ENCODE measurements at places on chromosomes 3 and 15.

DNA sequence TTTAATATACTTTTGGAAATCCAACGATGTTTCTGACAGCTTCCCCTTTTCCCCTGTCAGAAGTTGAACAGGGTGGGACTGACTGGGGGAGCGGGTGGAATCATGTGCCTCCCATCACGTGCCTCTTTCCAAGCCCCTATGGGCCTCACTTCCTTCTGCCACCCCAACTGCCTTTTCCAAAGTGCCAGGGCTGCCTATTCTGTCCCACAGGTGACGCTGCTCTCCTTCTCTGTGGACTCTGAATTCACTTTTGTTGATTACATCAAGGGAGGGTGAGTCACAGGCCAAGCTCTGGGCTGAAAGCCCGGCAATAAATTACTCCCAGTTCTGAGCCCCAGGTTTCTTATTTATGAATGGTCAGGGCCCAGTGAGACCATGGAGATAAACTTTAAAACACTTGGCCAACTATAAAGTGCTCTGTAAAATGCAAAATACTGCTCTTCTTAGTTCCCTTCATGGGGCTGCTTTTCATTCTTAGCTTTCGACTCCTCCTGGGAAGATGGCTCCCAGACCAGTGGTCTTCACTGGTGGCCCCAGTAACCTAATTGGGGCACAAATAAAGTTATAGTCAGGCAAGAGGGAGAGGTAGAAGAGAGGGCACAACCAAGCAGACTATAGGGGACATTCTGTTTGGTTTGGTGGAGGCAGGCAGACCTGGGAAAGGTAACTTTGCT, 12.3 kb downstream of the CPNE9 start:
- DNase-seq = peak; percentile 87

DNA sequence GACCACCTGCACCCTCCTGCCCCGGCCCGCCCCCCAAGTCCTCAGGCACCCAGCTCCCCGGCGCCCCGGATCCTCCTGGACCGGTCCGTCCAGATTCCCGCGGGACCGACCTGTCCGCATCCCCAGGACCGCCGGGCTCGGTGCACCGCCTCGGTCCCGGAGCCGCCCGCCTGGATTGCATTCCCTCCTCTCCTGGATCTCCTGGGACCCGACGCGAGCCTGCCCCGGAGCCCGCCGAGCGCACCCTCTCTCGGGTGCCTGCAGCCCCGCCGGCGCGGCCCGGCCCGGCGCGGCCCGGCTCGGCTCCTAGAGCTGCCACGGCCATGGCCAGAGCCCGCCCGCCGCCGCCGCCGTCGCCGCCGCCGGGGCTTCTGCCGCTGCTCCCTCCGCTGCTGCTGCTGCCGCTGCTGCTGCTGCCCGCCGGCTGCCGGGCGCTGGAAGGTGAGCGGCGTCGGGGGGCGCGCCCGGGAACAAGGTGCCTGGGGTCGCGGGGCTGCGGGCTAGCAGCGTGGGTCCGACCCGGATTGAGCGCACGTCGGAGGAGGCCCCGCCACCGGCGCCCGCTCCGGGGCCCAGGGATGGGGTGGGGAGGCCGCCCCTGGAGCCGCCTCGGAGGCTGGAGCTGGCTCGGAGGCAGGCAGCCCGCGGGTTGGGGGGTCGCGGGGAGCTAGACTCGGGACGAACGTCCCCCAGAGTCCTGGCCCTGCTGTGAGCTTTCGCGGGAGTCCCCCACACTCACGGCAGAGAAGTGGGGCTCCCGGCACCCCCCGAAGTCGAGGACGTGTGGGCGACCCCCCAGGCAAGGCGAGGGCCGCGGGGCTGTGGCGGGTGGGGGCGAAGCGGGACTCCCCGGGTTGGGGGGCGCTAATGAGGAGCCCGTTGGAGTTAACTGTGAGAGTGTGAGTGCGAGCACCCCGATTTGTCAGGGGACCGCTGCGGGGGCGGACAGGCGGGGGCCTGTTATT, 610 bp downstream of the EPHB3 start:
- no peak for DNase-seq

- no peak for DNase-seq
These were observed 24.3 kb downstream of the PLA2G4F start for GRCh38 chr15:42131826-42132806.

DNA sequence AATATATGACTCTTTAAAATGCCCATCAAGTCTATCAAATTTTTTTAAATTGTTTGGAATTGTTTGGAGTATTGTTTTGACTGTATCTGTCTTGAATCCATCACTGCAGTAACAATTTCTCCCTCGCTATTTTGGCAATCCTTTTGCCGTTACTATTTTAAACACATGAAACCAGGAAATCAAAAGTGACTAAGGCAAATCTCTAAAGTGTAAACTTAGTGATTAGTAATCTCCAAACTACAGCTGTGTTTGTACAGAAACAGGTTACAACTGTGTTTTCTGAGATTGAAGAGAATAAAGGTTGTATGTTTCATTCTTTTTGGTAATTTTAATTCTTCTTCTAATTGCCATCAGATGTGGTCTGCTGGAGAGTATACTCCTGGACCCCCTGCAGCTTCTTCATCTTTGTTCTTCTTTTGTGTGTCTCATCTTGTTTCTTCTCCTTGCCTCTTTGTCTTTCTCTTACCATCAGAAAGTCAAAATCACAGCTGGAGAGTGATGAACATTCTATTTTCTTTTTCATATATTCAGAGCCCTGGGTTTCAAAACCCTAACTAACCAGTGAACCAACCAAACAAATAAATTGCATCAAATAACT, 465.4 kb downstream of the RBMS3 start:
- DNase-seq = no peak

DNA sequence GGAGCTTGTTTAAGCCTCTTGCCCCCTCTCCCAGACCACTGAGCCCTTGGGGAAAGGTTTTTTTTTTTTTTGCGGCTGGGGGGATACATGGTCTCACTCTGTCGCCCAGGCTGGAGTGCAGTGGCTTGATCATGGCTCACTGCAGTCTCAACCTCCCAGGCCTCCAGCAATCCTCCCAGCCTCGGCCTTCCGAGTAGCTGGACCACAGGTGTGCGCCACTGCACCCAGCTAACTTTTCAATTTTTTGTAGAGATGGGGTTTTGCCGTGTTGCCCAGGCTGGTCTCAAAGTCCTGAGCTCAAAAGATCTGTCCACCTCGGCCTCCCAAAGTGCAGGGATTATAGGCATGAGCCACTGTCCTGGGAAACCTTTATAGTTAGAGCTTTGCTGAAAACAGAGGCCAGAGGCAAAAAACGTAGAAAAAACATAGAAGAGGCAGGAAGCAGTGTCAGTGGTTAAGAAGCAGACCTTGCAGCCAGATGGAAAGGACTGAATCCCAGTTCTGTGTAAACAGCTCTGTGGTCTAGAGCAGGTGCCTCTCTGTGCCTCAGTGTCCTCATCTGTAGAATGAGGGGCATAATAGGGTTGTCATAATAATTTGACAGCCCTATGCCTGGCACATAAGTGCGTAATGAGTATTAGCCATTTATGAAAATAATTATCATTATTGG, 33.1 kb downstream of the CMTM7 start:
- DNase-seq = no peak

DNA sequence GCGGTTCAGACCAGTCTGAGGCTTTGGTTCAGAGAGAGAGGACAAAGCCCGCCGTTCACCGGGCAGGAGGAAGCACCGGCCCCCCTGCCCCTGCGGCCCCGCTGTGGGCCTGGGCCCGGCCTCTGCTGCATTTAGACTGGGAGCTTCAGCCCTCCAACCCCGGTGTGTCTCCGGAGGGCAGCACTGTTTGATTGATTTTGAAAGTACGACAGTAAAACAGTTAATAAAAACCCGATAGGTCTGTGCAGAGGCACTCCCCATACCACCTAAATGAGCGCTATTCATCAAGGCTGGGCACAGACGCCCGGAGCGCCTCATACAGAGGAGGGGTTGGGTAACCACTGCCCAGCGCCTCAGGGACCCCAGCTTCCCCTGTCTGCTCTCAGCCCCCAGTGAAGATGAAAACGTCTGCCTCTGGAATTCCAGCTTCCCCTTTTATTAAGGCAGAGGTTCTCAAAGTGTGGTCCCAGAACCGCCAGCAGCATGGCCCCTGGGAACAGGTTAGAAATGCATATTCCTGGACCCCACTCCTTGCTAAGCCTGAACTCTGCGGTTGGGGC, 256.7 kb upstream of the TLE3 start:
- DNase-seq = no peak

GRCh38 chr3:47270526-47270925, 12.1 kb downstream of the KIF9 start:
- DNase-seq = no peak

GRCh38 chr3:10238345-10239183, 9.7 kb upstream of the TATDN2 start:
- DNase-seq = no peak

GRCh38 chr3:126657901-126658300, 3.0 kb upstream of the TXNRD3 start:
- DNase-seq = no peak

Measured in GF-D8 (cell line).